T-helper 1 cell (primary cell): ENCODE measurements at places on chromosomes 12 and 14.

GRCh38 chr14:92472860-92473259 lies 40.7 kb upstream of the RIN3 start:
- no peak for DNase-seq

- DNase-seq, result no peak
Observed at GRCh38 chr14:54828037-54828436, 74.6 kb downstream of the GCH1 start.

DNA sequence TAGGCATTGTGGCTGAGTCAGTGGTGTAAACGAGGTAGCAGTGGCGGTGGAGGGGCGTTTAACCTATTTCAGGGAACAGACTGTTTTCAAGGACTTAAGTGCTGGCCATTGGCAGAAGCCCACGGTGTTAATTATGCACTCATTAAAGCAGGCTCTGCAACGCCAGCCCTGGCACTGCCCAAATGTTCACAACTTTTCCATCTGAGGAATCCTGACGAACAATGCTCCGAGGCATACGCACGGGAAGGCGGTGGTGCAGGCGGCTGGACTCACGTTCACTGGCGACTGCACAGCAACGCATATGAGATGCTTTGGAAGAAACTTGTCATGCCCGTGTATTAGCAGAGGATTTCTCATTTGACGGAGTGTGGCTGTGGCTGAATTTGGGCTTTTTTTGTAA lies 70.6 kb upstream of the SLC24A4 start:
- no peak for DNase-seq

- DNase-seq, result no peak
Observed at GRCh38 chr12:94982456-94982855, 21.0 kb downstream of the NDUFA12 start.
